ENCODE measurements at places on chromosomes 6 and 20.
A peak's percentile ranks its signal among the peaks of the same experiment; 100 is the strongest.

DNA sequence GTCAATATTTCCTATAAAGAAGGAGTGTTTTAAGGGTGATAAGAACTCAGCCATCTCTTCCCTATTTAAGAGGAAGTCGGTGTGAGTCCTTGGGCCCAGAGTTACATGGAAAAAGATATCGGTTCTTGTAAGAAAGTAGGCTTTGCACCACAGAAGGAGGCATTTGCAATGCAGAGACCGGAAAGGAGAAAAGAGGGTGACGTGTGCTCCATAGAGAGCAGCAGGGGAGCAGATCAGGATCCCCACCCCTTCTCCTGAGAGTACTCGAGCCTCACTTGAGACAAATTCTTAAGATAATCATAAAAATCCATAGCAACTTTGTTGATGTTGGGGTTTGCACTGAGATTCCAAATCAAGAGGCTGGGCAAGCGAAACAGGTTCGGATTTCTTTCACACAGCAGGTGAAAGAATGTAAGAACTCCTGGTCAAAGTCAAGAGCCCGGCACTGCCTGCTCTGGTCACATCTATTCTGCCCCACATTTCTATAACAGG lies 27.8 kb downstream of the FOXA2 start:
- no peak for DNase-seq

DNA sequence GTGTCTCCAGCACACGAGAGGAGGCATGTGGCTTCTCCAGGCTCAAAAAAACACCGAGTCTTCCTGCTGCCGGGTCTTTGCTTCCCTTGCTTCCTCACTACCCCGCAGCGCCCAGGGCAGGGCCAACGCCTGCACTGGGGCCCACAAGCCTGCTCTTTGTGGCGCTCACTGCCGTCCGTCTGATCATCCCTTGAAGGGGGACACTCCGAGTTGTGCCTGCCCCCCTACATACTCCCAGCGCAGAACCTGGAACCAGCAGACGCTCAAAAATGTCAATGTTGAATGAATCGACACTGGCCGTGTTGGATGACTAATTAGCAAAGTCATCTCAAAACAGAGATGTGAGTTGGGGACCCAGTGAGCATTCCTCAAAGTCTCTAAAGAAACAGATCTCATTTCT lies 8.1 kb upstream of the ARFGAP1 start:
- no peak for DNase-seq

DNA sequence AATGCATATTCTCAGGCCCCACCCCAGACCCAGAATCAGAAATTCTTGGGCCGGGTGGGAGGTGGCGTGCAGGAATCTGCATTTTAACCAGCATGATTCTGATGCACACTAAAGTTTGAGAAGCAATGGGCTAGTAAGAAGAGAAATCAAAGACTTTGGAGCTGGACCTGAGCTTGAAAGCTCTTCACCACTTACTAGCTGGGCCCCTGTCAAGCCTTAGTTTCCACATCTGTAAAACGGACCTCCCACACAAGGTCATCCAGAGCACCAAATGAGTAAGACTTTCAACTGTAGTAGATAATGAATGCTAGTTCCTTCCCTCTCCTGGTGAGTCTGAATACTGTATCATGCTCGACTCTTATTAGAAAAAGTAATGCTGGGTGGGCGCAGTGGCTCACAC lies 87.0 kb downstream of the TBC1D7 start:
- DNase-seq: no peak

DNA sequence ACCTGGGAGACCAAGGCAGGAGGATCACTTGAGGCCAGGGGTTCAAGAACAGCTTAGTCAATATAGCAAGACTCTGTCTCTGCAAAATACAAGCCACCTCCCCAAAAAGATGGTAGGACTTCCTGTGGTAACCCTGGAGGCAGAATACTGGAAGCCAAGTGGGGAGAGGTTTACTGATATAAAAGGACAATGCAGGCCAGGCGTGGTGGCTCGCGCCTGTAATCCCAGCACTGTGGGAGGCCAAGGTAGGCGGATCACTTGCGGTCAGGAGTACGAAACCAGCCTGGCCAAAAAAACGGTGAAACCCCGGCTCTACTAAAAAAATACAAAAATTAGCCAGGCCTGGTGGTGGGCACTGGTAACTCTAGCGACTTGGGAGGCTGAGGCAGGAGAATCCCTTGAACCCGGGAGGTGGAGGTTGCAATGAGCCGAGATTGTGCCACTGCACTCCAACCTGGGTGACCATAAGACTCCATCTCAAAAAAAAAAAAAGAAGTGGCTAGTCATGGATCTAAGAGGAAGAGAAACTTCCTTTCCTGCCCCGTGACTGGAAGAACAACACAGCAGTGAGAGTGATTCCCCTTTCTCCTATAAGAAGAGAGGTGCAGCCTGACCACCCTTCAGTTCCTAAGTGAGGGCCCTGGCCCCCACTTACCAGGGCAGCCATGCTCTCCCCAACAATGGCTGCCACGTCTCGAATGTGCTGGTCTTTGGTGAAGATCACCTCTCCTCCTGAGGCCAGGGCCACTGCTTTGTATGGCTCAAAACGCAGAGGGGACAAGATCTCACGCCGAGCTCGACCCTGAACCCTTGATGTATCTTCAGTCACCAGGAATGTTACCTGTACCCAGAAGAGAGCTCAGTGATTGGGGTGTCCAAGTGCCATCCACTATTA lies 6.2 kb downstream of the SAPCD1 start:
- DNase-seq: no peak

DNA sequence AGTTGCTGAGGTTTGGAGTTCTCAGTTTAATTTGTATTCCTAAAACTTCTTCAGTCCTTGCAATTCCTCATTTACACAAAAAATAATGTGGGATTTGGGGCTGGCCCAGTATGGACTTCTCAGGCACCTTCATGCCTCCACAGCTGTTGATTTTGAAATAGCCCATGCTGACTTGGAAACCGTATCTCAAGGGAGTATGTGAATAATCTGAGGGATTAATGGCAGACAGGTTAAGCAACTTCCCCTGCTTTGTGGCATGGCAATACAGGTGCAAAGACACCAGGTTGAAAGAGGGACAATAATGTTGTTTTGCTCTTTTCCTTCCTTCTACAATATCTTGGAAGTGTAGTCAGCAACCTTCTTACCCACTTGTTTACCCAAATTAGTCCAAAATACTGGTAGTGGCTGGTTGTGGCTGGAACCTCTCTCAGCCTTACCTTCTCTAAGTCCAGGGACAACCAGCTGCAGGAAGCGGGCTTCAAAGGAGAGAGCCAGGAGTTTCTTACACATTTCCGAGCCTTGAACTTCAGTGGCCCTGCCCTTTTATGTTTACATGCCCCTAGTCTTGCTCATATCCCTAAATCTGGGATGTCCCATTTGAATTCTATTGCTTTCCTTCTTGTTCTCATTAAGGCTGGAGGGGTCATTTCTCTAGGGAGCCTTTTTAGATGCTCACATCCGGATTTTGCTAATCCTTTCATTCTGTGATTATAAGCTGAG lies 44.1 kb upstream of the ADGRF1 start:
- no peak for DNase-seq

GRCh38 chr20:52312132-52312729 lies 120.7 kb upstream of the ZFP64 start:
- peak; percentile 34 for DNase-seq

Measured in stimulated activated CD4-positive, alpha-beta T cell treated with anti-CD3 and anti-CD28 coated beads, TNF-alpha, amount 100 ng/mL, for 4 hours (primary cell).